ENCODE measurements at places on chromosomes 7 and 10. TPM values are rescaled to one million over a fixed set of nuclear protein-coding genes. Genes with fewer than 3 reads are reported as not detected.

IL6 gene
- total RNA-seq = not detected

CDK1 gene
- total RNA-seq = 17.2 TPM

PNLIPRP1 gene
- total RNA-seq = not detected

POLR2J3 gene
- 20.4 TPM for total RNA-seq

CLIP2 gene
- total RNA-seq = 21.9 TPM

GPAM gene
- 52.7 TPM for total RNA-seq

GPR37 gene
- total RNA-seq = 20.9 TPM

UCN3 gene
- not detected for total RNA-seq

MBL2 gene
- not detected for total RNA-seq

GPR141 gene
- total RNA-seq = 1.0 TPM

VENTX gene
- not detected for total RNA-seq

ACSM6 gene
- not detected for total RNA-seq

C7orf57 gene
- total RNA-seq = not detected

IFIT2 gene
- total RNA-seq = 6.8 TPM

CXCL12 gene
- total RNA-seq = 83.5 TPM

MINDY4 gene
- total RNA-seq = 7.8 TPM

HERPUD2 gene
- 19.8 TPM for total RNA-seq

ABCB1 gene
- total RNA-seq = under 0.01 TPM

GLI3 gene
- total RNA-seq = 13.6 TPM

XRCC2 gene
- 1.6 TPM for total RNA-seq

PRKAG2 gene
- total RNA-seq = 4.7 TPM

SFRP5 gene
- 1.6 TPM for total RNA-seq

EPO gene
- not detected for total RNA-seq

NAT16 gene
- not detected for total RNA-seq

CYP2C18 gene
- not detected for total RNA-seq

GIMAP7 gene
- 4.2 TPM for total RNA-seq

SEMA4G gene
- 0.52 TPM for total RNA-seq

ANKRD30A gene
- not detected for total RNA-seq

PDE1C gene
- 2.1 TPM for total RNA-seq

CFAP46 gene
- total RNA-seq = not detected

C10orf90 gene
- total RNA-seq = under 0.01 TPM

LEP gene
- total RNA-seq = under 0.01 TPM
